ENCODE measurements at places on chromosomes 1 and 21. TPM values are rescaled to one million over a fixed set of nuclear protein-coding genes. Genes with fewer than 3 reads are reported as not detected.
A peak's percentile ranks its signal among the peaks of the same experiment; 100 is the strongest.

- no peak overlapping the region for H3K27ac ChIP-seq
- H3K4me3 ChIP-seq: no peak overlapping the region
- no peak for DNase-seq
Measured at GRCh38 chr1:184635980-184636431, 118.7 kb downstream of the EDEM3 start.

GRCh38 chr21:33334824-33335223, 10.1 kb downstream of the IFNAR1 start:
- no peak overlapping the region for H3K27ac ChIP-seq
- H3K4me3 ChIP-seq: no peak overlapping the region
- H3K27me3 ChIP-seq: no peaks in the 10 kb centered on the region
- H3K36me3 ChIP-seq: peaks cover 1% of the 10 kb centered on the region
- no peak for DNase-seq

- no peaks in the 10 kb centered on the region for H3K4me1 ChIP-seq
- no peaks in the 10 kb centered on the region for H3K27me3 ChIP-seq
- no peaks in the 10 kb centered on the region for H3K36me3 ChIP-seq
- no peak for DNase-seq
- H3K4me3 ChIP-seq: no peak overlapping the region
Measured at GRCh38 chr1:185418472-185418871, 101.4 kb upstream of the IVNS1ABP start.

DNA sequence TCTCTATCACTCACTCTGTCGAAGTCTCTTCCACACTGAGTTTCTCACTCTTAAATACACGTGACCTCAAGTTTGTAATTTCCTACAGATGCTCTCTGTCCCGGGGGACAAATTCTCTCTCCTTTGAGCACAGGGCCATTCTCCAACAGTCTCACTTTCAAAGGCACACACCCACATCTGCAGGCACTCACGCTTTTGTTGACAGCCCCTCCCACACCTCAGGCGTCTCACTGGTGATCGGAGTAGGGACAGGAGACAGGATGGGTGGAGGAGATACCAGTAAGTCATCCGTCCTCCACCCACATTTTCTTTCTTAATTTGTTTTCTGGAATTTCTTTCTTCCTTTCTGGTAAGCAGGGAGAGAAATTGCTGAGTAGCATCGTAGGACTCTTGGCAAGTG, 40.6 kb upstream of the GREM2 start:
- peaks cover 21% of the 10 kb centered on the region for H3K4me1 ChIP-seq
- no peak overlapping the region for H3K27ac ChIP-seq
- H3K4me3 ChIP-seq: no peak overlapping the region

GRCh38 chr1:177183836-177184235, 13.1 kb downstream of the BRINP2 start:
- DNase-seq: no peak
- H3K27me3 ChIP-seq: no peaks in the 10 kb centered on the region
- H3K36me3 ChIP-seq: no peaks in the 10 kb centered on the region
- no peaks in the 10 kb centered on the region for H3K4me1 ChIP-seq
- H3K4me3 ChIP-seq: no peak overlapping the region

- no peak for DNase-seq
- H3K4me3 ChIP-seq: no peak overlapping the region
- no peaks in the 10 kb centered on the region for H3K4me1 ChIP-seq
- no peak overlapping the region for H3K27ac ChIP-seq
- no peaks in the 10 kb centered on the region for H3K27me3 ChIP-seq
Measured at GRCh38 chr1:43293896-43294760, 6.7 kb upstream of the TIE1 start.

DNA sequence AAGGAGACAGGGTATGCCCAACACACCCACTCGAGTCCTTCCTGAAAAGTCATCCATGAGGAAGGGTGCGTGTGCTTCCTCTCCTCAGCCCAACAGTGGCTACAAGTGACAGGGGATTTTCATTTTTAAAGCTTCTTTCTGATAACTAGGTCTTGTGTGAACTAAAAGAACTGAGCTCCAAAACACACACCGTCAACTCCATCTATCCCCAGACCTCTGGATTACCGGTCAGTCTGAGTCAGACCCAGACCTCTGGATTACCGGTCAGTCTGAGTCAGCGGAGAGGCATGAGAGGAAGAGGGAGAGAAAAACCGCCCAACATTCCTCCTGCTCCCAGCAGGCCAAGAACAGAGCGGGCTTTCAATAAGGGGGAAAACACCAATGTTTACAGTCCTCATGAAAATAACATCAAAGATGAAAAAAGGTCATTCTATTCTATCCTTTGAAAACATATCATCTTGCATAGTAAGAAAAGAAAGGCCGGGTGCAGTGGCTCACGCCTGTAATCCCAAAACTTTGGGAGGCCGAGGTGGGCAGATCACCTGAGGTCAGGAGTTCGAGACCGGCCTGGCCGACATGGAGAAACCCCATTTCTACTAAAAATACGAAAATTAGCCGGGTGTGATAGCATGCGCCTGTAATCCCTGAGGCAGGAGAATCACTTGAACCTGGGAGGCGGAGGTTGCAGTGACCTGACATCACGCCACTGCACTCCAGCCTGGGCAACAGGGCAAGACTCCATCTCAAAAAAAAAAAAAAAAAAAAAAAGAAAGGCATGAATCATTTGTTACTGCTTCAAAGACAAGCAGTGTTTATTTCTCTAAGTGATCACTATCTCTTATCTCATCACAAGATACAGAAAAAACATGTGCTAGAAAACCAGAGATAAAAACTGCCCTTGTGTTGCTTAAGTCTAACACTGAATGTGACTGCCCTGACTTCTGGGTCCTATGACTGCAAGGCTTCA, 3.4 kb downstream of the PTTG1IP start:
- H3K27ac ChIP-seq: peak overlapping the region; percentile 89
- H3K4me1 ChIP-seq: peaks cover 56% of the 10 kb centered on the region
- DNase-seq: peak; percentile 89
- H3K36me3 ChIP-seq: no peaks in the 10 kb centered on the region
- no peaks in the 10 kb centered on the region for H3K27me3 ChIP-seq

GRCh38 chr1:154821083-154821482, 49.0 kb downstream of the KCNN3 start:
- H3K4me3 ChIP-seq: no peak overlapping the region
- H3K27me3 ChIP-seq: no peaks in the 10 kb centered on the region
- no peak for DNase-seq
- no peak overlapping the region for H3K27ac ChIP-seq
- H3K36me3 ChIP-seq: no peaks in the 10 kb centered on the region

DNA sequence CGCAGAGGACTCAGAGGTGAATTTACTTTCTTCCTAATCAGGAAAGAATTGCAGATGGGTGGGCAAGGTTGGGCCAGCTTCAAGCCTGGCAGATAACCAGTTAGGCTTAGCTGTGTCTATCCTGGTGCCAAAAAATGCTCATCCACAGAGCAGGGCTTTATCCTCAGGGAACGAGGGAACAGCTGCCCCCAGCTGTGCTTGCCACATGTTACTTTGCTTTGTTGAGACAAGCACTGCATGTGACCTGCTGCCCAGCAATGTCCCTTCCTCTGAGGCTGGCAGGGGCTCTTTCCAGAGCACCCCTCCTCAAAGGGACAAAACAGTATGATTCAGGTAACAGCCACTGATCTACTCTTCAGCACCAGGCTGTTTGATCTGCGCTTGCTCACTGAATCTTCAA, 505.1 kb upstream of the USP24 start:
- H3K4me1 ChIP-seq: peaks cover 16% of the 10 kb centered on the region
- no peaks in the 10 kb centered on the region for H3K27me3 ChIP-seq
- H3K27ac ChIP-seq: no peak overlapping the region
- H3K36me3 ChIP-seq: no peaks in the 10 kb centered on the region
- no peak overlapping the region for H3K4me3 ChIP-seq

DNA sequence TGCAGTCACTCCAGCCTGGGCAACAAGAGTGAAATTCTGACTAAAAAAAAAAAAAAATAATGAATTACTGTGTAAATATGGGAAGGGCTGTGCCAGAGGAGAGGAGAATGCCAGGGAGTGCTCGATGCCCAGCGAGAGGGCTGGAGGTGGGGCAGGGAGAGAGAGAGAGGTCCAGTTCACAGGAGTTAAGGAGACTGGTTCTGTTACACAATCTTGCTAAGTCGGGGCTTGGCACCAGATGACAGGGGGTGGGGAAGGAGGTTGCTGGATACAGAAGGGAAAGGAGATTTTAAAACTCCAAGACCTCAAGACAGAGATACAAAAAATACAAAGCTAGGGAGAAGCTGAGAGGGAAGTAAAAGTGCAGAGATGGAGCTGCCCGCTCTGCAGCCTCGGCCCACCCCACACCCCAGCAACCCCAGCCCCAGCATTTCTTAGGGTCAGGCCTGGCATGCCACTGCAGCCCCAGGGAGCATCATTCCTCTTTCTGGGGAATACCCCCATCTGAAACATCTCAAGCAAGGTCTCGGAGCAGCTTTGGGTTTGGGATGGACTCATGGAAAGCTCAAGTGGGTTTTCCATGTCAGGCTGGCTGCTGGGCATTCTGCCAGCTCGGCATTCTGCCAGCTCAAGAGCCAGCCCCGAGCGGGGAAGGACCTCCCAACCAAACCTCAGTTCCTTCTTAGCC, 991 bp downstream of the SELENBP1 start:
- peak overlapping the region; percentile 84 for H3K27ac ChIP-seq
- H3K36me3 ChIP-seq: no peaks in the 10 kb centered on the region
- H3K4me3 ChIP-seq: peak overlapping the region; percentile 43
- no peaks in the 10 kb centered on the region for H3K27me3 ChIP-seq

DNA sequence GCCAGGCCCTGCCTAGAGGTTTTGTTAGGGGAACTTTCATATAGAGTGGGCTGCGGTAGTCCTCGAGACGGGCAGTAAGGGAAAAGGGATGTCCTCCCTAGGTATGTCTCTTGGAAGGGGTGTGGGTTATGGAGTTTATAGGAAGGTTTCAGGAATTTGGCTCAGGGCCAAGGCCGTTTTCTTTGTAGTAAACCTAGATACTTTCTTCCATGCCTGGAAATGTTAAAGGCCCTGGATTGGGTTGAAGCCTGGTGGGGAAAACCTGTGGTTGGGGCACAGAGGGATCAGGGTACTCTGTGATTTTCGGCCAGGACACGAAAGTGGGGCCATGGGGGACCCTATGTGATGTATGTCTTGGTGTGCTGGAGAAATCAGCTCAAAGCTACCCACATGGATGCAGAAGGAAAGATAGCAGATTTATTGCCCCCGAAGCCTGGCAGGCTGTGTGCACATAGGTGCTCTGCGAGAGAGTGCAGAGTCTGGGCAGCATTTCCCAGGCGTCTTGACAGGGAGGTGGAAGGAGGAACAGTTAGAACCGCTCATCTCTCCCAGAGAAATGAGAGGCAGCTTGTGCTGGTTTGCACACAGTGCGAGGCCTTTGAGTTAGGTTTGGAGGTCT, 1.7 kb downstream of the SNAP47 start:
- no peak for DNase-seq
- peaks cover 3% of the 10 kb centered on the region for H3K36me3 ChIP-seq
- no peaks in the 10 kb centered on the region for H3K4me1 ChIP-seq
- H3K27ac ChIP-seq: no peak overlapping the region

DNA sequence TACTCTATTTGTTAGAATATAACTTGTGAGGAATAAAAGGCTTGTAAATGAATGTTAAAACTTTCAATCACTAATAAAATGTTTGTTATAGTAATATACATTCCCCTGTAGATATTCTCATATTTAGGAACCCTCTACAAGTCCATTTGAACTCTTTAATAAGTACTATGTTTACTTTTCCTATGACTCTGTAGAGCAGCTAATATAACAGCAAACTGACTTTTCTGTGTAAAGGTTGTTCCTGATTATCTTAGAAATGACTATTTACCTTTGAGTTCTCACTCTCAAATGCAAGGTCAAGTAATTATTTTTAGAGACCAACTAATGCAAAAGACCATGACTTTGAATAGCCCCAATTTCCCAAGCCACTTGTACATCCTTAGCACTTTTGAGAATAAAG, 130.3 kb downstream of the C1orf21 start:
- no peak overlapping the region for H3K27ac ChIP-seq
- no peaks in the 10 kb centered on the region for H3K27me3 ChIP-seq
- H3K36me3 ChIP-seq: no peaks in the 10 kb centered on the region

DNA sequence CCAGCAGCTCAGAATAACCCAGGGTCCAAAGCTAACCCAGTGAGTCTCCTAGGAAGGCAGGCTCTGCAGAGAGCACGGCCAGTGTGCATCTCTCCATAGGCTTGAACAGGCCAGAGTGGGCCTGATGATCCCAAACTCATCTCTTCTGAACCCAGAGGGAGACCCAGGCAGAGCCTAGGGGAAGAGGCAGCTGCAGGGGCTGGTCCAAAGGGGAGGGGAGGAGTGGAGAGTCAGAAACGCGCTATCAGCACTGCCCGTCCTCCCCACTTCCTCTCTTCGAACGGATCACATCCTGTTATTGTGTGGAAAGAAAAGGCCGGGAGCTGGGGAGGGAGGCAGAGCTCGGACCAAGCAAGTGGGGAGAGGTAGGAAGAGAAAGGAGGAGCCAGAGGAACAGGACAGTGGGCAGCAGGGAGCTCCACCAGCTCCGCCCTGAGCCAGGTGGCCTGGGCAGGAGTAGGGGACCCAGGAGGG, 20.2 kb downstream of the TAL1 start:
- no peak for DNase-seq
- H3K4me1 ChIP-seq: peaks cover 16% of the 10 kb centered on the region
- H3K36me3 ChIP-seq: no peaks in the 10 kb centered on the region
- H3K27me3 ChIP-seq: no peaks in the 10 kb centered on the region
- no peak overlapping the region for H3K27ac ChIP-seq
- H3K4me3 ChIP-seq: no peak overlapping the region

- H3K27ac ChIP-seq: no peak overlapping the region
- H3K4me1 ChIP-seq: no peaks in the 10 kb centered on the region
- no peaks in the 10 kb centered on the region for H3K27me3 ChIP-seq
- DNase-seq: no peak
- H3K4me3 ChIP-seq: no peak overlapping the region
- no peaks in the 10 kb centered on the region for H3K36me3 ChIP-seq
Measured at GRCh38 chr21:41375875-41376274, 14.0 kb downstream of the MX2 start.

DIO1 gene
- total RNA-seq: 7.1 TPM

C1orf50 gene
- 6.1 TPM for total RNA-seq

Measured in Caco-2 (cell line).